ENCODE measurements at places on chromosomes 16 and 17.
A peak's percentile ranks its signal among the peaks of the same experiment; 100 is the strongest.

GRCh38 chr17:8830141-8830540 lies 31.0 kb upstream of the MFSD6L start:
- no peak for DNase-seq

DNA sequence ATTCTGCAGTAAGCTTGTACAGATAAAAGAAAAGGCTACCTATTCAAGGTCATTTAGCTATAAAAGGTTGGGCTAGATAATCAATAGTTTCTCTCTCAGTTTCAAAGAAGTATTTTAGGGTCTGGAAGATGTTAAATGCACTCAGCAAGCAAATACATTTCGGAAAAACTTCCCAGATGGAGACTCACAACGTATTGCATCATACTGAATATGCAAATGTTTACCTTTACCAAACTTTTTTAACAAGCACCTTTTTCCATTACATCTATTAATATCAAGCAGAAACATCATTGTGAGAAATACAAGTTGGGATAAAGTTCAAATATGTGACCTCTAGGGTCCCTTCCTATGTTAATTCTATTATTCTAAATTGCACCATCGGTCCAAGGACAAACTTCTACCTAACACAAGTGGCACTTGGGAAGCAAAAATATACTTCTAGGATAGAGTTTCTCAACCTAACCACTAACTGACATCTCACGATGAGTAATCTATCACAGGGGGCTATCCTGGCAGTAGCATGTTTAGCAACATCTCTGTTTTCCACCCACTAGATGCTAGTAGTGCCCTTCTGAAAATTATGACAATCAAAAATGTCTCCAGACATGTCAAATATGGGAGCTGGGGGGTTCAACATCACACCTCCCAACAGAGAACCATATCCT lies 14.5 kb downstream of the KANSL1 start:
- peak; percentile 60 for DNase-seq

DNA sequence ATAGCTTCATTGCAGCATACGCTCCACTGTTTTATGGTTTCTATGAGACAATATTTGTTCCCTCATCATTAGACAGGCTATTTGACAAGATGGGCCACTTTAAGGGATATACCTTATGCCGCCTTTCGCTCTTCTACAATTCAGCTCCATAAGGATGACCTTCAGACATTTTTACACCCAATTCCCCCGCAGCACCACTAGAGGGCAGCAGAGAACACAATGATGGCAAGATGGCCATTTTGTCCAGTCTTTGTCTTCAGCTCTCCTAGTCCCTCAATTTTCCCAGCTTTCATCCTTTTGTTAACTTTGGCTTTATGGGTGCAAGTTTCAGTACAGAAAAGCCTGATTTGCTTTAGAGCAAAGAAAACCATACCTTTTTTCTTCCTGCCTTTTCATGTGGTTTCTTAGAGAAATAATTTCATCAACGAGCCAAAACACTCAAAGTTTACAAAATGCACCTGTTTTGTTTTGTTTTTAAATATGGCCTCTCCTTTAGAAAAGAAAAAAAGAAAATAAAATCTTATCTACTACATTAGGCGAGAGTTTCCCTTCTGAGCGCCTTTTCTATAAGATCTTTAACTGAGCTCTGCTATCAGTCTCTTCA lies 355.3 kb downstream of the TOX3 start:
- DNase-seq = peak; percentile 76

GRCh38 chr16:20920799-20921198 lies 20.2 kb downstream of the LYRM1 start:
- DNase-seq = no peak

GRCh38 chr17:28675490-28675889 lies 13.5 kb downstream of the SUPT6H start:
- DNase-seq = no peak

GRCh38 chr17:5480962-5481361 lies 5.0 kb downstream of the DERL2 start:
- DNase-seq = no peak

DNA sequence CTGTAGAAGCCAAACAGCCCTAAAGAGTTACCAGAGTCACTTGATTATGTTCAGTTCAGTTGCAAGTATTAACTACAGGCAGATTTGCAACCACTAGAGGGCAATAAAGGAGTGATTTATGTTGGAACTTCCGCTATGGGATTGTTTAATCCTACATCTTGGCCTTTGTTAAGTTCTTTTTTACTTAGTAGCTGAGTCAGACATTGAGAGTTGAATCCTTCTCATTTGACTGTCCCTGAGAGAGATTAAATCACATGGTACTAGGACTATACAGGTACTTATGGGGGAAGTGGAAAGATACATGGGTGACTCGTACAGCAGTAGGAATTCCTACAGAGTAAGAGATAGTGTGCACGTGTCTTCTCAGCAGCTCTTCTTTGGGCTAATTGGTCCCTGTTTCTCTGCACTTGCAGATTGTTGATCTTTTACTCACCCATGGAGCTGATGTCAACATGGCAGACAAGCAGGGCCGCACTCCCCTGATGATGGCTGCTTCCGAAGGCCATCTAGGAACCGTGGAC lies 40.3 kb downstream of the CYB561 start:
- DNase-seq = peak; percentile 84

GRCh38 chr17:29870836-29871465 lies 59.1 kb downstream of the SSH2 start:
- no peak for DNase-seq

GRCh38 chr17:69358688-69359596 lies 32.0 kb upstream of the ABCA5 start:
- no peak for DNase-seq

- peak; percentile 9 for DNase-seq
These were observed 474 bp downstream of the CLN3 start for GRCh38 chr16:28491230-28491969.

DNA sequence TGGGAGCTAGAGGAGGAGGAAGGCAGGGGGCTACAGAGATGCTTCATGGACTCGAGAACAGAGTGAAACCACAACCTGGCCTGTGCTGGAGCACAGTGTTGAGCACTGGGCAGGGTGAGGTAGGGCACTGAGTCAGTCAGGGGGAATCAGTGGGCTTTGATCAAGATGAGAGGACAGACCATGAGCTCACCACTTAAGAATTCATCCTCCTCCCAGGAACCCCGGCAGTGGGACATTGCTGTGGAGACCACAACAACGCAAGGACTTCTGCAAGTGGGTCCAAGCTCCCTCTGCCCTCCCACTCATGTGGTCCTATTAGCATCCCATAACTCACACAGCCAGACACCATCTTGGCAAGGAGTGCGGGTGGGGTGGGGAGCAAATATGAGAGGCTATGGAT lies 1.7 kb upstream of the CES5A start:
- no peak for DNase-seq

DNA sequence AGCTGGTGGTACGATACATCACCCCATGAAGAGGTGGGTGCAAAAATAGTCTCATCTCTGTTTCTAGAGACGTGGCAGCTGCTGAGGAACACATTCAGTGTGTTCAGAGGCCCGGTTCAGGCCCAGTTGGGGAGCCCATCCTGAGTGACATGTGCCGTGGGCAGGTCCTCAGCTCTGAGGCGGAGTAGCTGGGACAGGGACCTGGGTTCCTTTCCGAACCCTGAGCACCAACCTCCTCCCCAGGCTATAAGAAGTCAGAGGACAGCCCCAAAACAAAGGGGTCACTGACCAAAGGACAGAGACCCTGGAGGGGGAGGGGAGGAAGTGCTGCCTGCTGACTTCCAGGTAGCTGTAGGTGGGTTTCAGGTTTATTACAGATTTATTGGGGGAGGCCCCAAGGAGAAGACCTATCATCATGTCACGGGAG lies 5.1 kb downstream of the LDHD start:
- no peak for DNase-seq

DNA sequence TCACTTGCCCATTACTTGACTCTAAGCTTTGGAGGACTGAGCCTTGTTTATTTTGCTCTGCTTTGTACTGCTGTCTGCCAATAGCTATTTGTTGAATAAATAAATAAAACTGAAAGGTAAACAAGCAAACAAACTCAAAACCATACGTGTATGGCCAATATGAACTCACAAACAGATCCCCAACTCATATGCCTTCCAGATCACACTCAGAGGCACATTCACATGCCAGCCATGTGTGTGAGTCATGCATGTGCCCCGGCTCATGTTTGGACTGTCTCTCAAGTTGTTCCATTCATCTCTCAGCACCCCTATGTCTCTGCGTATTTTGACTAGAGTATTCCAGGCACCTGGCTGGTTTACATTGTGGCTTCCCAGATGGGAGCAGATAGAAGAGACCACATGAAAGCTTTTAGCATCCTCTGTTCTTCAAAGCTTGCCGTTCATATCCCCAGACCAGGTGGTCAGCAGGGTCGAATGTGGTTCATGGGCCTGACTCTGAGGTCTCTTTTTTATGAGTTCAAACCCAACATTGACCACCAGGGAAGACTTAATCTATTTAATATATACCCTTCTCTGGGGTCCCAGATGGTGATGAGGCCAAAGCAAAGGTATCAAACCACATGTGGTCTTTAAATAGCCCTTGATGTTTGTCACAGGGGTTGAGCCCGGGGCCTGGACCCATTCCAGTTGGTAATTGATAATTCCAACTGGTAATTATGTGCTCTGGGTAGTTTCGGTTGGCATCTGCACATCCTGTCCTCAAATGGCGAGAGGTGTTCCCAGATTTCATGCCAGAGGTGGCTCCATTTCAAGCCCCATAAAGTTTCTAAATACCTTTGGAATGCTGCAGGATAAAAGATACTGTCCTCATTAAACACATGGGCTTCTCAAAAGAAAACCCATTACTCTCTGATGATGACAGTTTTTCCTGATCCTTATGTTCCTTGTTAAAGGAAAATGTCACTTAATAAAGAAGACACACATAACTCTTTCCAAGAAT lies 287.3 kb upstream of the MAF start:
- DNase-seq = no peak

DNA sequence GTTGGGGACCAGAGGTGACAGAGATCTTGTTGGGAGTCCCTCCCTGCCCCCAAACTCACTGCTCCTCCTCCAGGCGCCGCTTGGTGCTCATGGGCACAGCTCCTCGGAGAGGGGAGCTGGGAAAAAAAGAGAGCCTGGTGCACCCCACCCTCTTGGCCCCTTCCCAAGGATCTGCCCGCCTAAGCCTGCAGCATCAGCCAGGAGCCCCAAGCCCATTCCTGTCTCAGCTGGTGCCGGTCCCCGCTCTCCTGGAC lies 400 bp downstream of the HCFC1R1 start:
- peak; percentile 73 for DNase-seq

DNA sequence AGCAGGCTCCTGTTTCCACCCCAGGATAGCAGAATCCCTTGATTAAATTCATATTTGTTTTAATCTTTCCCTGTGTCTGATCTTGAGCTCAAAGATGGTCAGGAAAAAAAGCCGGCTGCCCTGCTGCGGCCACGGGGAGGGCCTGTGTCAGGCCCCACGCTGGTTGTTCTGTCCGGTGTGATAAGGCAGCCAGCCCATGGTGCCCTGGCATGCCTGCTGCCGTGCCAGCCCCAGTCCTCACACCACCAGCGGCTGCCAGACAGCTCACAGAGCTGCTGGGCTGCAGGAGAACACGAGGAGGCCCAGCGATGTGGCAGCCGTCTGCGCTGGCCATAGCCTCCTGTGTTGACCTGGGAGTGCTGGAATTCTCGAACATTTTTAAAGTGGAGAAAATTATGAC lies 34.7 kb upstream of the BRD7 start:
- no peak for DNase-seq

GRCh38 chr17:50219939-50220465 lies 18.6 kb upstream of the COL1A1 start:
- peak; percentile 90 for DNase-seq

GRCh38 chr16:53465606-53466280 lies 31.5 kb downstream of the RBL2 start:
- peak; percentile 86 for DNase-seq

DNA sequence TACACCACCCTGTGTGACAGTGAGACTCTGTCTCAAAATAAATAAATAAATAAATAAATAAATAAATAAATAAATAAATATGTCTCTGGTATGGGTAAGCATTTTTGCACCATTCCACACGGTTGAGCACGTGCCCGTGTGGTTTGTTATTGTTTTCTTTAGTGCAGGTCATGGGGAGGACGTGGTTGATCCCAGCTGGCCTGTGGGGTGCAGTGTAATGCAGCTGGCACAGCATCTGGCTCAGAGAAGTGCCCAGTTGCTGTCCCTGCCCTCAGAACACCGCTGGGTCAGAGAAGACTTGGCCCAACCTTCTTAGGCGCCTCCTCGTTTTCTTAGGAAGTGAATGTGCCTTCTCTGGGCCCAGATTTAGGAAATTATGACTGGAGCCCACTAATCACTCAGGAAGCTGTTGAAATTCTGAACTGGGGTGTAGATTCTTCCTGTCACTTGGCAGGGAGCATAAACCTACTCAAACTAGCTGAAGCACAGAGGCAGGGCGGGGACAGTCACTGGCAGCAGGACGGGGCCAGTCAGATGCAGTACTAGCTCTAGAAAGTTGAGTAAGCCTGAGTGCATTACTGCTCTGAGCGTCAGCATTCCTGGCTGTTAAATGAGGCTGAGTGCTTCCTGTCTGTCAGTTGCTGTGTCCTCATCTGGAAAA lies 85.9 kb downstream of the SNX29 start:
- peak; percentile 94 for DNase-seq
